ENCODE measurements at places on chromosomes 7 and 10.

GRCh38 chr7:90216080-90216674, 4.6 kb downstream of the STEAP2 start:
- DNase-seq, result peak; percentile 48

DNA sequence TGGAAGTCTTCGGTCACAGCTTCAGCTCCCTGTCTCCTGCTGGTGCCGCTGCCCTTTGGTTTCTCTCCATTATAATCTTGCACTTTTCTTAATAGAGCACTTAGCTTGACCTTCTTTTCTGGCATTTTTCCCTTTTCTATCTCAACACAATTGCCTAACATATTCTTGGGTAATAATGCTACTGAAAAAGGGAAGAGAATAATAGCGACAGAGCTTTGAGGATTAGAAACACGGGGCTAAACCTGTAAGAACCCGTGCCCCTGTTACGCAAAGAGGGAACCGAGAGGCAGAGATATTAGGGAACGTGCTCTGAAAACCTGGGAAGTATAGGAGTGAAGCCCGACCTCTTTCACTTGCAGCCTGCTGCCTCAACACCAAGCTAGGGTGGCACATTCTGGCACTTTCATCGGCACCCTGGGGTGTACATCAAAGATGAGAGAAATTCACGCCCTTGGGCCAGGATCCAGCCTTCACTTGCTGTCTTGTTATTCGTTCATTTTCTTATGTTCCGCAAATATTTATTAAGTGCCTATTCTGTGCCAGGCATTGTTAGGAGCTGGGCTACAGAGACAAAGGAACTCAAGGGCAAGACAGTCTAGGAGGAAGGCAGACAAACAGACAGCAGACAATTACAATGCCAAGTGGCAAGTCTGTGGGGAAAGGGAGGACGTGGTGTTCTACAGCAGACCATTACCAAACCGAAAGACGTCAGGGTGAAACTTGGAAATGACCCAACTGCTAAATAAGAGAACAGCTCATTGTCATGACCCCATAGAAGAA, 33.0 kb upstream of the GALNTL5 start:
- DNase-seq, result no peak

GRCh38 chr7:50145801-50146338, 52.8 kb upstream of the ZPBP start:
- no peak for DNase-seq

DNA sequence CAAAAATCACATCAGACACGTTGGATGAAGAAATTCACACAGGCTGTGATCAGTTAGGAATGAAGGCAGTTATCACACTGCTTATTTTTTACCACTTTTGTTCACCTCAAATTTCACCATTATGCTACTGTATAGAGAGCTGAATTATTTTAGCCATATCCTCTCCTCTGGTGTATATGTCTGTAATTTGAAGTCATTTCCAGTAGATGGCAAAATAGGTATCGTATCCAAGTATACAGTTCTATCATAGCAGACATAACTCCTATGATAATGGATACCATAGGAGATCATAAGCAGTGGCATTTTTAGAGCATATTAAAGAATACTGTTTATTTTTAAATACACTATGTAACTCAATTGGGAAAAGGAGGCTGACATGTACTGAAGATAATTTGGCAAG, 909.7 kb downstream of the DNAJB9 start:
- DNase-seq, result no peak

DNA sequence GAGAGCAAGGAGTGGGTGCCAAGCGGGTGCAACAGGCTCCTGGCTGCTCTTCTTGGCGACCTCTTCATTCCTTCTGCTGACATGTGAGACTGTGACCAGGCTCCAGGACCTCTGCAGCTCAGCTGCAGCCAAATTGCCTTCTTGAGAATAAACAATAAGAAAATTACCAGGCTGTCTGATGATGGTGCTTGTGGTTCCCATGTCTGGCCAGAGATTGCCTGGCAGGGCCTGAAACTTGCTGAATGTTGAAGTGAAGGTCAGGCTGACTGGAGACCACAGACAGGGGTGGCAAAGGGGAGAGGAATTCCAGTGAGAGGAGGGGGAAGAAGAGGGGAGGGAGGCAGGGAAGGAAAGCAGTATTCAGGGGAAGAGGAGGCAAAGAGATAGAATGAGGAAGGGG, 497.4 kb upstream of the PODXL start:
- no peak for DNase-seq

DNA sequence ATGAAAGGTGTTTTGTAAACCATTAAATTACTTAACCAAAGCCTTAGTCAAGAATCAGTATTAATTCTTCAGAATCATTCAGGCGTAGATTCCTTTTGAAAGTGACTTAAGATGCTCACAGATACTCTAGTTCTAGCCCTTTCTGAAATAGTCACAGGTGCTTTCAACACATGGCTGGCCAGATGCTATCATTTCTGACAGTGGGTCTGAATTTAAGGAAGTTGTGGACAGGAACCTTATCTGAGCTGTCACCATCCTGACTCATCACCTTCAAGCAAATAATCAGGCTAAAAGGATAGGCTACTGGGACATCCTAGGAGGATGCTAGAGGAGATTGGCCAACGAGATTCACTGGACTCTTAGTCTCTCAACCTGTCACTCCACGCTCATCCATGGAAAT, 501.5 kb downstream of the LRMDA start:
- no peak for DNase-seq

DNA sequence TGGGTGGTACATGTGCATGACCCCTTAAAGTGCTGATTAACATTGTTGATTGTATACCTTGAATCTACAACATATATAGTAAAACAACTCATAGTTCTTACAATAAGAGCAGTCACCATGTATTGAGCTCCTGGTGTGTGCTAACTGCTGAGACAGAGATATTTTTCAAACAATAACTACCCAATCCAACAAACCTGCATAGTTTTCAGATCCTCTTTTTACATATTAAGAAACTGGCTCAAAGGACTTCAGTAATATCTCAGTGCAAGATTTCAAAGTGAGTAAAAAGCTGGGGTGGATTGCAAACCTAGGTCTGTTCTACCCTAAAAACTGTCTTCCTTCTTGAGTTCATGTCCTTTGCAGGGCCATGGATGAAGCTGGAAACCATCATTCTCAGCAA, 272.2 kb downstream of the SNX13 start:
- no peak for DNase-seq

GRCh38 chr10:42242135-42242805, 396.1 kb downstream of the ZNF33B start:
- no peak for DNase-seq

- DNase-seq, result peak; percentile 19
Observed at GRCh38 chr7:111568419-111568818, 6.1 kb upstream of the IMMP2L start.

DNA sequence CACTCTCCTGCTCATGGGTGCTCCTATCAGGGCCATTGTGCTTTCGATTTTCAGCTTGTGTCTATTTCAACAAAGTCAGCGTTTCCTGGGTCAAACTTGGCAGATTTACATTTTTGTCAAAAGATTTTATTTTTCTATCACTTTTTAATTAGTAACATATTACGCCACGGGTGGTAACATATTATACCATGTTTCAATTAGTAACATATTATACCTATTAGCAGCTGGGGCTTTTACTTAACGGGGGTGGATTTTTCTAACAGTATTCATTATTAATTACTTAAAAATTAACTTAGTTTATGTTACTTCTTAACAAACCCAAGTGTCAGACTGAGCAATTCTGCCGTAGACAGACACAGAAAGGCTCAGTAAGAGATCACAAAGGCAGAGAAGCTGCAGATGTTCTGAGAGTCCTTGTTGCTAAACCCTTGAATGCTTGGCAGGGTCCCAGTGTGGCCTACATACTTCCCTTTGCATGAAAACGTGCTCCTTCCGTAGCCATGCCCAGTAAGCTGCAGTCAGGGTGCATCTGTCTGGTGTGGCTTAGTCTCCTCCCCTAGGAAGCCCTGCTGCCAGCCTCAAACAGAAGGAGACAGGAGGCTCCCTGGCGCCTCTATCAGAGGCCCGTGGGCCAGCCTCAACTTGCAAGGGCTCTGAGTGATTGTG, 263.1 kb upstream of the CXCL12 start:
- DNase-seq, result peak; percentile 29

DNA sequence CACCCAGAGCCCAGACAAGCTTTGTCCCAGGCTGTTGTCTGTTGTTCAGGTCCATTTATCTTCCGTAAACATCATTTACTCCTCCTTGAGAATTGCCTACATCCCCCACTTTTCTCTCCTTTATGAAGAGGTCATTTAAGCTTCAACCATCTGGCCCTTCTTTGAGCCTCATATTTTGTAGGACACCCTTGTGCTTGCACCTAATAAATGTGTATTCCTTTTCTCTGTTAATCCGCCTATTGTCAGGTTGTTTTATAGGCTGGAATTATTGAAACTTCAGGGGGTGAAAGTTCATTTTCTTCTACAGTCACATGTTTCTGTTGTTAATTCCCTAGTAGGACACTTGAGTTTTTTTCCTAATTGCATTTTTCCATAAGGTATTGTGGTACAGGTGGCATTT, 19.6 kb upstream of the CTTNBP2 start:
- no peak for DNase-seq

DNA sequence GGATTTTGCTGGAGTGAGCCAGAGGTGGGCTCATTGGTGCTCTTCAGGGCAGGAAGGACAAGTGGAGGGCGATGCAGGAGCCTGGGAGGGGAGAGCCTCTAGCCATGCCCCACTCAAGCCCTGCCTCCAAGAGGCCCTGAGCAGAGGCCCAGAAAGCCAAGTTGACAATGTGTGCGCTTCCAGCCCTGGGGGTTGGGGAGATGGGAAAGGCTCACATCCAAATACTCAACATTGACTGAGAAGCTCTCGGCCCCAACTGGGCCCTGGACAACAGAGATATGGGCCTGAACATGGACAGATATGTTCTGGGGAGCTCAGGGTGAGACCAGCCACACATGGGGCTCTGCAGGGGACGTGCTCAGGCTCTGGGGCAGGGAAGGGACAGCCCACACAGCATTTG, 39.0 kb downstream of the FRMPD2 start:
- DNase-seq, result no peak

DNA sequence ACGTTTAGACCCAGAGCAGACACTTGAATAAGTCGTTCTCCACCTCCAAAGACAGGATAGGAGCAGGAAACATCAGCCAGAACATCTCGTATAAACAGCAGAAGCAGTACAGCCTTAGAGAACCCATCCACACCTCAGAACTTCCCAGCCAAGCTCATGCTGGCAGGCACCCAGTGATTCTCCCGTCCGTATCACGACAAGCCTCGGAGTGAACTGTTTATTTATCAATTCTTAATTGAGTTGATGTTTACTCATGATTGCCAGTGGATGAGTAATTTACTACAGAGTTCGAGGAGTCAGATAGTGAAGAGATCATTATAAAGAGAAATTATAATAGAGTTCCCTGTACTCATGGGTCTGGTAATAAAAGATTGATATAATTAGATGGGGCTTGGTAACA, 811.5 kb downstream of the LRMDA start:
- no peak for DNase-seq

- no peak for DNase-seq
Observed at GRCh38 chr7:157475601-157476000, 138.8 kb downstream of the DNAJB6 start.

- peak; percentile 54 for DNase-seq
Observed at GRCh38 chr10:118045837-118046394, 825 bp downstream of the RAB11FIP2 start.

- no peak for DNase-seq
Observed at GRCh38 chr7:68250143-68250542, 1253.5 kb downstream of the TYW1 start.

- no peak for DNase-seq
Observed at GRCh38 chr10:18486438-18486837, 164.9 kb downstream of the NSUN6 start.

DNA sequence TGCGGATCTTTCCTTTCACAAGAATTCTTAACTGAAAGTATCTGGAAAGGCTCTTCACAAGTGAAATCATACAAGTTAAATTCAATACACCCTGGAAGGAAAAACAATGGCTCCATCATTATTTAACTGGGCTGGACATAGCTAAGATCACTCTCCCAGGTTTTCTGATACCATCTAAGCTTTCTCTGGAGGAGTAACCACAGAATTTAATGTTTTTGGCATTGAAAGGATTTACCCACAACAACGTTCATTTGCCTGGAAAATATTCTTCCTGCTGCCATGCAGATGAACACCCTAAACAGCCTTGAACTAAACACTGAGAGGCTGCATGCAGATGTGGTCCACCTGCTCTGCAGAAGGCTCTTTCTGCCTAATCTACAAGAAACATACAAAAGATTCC, 4.3 kb downstream of the NEBL start:
- no peak for DNase-seq

GRCh38 chr10:131689016-131689415, 211.8 kb upstream of the PPP2R2D start:
- no peak for DNase-seq

GRCh38 chr10:48594803-48595538, 9.9 kb downstream of the ARHGAP22 start:
- DNase-seq, result no peak

DNA sequence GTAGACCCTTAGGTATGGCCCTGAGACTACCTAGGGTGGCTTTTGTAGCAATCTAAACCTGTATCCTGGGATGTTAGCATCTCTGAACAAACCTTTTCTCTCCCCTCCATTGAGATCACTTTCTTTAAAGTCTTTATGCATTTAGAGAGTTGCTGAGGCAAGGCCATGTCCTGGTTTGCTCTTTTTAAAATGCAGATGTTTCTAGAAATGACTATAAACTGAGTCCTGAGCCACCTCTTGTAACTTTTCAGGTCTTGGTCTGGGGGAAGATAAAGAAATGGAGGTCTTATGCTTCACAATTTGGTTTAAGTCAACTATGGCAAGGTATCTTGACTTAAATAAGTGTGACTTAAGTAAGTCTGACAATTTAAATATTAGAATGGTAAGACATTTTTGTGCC, 78.0 kb downstream of the AUTS2 start:
- DNase-seq, result no peak

- DNase-seq, result peak; percentile 23
Observed at GRCh38 chr7:149321978-149322541, 60.1 kb downstream of the ZNF783 start.

GRCh38 chr10:57102236-57102635, 741.2 kb upstream of the ZWINT start:
- DNase-seq, result no peak

- no peak for DNase-seq
Observed at GRCh38 chr10:132696204-132696603, 89.7 kb downstream of the NKX6-2 start.

DNA sequence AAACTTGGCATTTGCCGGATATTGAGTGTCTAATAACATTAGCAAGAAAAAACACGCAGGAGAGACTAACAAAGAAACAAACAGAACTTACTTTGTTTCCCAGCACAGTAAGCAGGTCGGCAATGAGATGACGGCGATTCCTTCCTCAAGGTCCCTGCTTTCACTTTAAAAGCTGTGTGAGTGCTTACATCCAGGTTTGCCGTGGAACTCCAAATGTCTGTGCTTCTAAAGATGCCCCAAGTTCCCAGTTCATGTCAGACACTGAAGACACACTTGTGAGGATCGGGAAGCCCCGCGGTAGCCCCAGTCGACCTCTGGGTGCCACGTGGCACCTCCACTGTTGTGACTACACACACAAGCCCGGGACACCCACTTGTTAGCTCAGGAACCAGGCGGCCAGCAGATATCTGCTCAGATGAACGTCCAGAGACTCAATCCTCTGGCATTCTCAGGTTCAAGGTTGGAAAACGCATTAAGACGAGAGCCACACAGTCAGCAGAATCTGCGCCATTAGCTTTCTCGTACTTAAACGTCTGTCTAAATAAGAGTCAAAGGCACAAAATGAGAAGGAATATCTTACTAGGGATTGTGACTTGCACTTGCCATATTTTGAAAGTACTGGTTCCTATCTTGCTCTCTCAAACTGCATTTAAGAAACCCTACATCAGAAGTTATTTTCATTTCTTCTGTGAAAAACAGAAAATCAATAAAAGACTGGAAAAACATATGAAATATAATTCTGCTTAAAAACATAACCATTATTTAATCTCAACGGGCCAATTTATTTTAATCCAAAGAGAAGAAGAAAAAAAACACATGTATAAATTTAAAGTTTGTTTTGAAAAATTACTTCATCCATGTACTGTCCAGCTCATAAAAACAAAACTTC, 207.6 kb upstream of the KLF14 start:
- DNase-seq, result peak; percentile 87
